ENCODE measurements at places on chromosomes 1 and 21.

- DNase-seq: no peak
Observed at GRCh38 chr1:116854716-116855115, 55.0 kb upstream of the PTGFRN start.

- no peak for DNase-seq
Observed at GRCh38 chr1:15336866-15337265, 72.8 kb upstream of the EFHD2 start.

DNA sequence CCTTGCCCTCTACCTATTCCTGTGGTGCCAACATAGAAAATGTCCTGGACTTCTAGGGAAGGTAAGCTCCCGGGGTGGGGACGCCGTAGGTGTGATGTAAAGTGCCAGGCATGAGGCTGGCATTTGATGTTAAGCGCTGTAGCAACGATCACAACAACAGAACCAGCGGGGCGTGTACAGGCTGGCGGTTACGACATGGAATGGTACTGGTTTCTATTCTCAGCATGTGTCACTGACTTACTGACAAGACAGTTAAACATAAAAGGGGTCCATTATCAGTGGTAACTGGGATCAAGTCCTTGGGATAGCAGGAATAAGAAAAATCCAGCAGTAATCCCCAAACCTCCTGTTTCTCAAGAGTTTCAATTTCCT is 58.9 kb downstream of the TGFBR3 start:
- no peak for DNase-seq

DNA sequence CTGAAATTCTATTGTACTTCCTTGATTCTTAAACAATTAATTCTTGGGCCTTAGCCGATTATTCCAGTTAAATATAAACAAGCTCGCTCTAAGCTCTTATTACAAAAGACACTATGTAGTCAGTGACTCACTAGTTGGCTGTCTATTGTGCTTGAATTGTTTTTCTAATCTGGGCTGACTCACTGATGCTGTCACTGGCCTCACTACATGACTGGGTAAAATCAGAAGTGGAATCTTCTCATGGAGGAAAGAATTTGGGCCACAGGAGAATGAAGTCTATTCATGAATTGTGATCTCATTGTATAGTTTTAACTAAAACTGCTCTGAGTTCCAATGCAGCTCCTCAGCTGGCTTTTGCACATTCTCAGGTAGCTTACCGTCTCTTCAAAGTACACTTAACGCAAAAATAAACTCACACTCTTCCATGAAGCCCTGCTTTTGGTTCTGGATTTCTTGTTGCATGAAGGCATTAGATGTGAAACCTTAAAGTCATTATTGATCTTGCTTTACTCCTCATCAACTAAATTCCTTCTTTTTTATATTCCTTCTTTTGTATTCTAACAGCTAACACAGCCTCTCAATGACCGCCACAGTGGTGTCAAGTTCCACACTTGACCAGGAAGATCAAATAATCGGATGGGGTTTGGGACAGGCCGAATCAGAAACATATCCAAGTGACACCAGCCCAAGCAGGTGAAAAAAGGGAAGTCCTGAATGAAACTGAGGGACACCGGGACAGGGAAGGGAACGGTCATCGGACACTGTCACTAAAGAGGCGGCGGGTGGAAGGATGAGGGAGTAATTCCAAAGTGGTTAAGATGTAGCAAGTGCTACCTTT is 80.9 kb upstream of the LBR start:
- DNase-seq: peak; percentile 90

DNA sequence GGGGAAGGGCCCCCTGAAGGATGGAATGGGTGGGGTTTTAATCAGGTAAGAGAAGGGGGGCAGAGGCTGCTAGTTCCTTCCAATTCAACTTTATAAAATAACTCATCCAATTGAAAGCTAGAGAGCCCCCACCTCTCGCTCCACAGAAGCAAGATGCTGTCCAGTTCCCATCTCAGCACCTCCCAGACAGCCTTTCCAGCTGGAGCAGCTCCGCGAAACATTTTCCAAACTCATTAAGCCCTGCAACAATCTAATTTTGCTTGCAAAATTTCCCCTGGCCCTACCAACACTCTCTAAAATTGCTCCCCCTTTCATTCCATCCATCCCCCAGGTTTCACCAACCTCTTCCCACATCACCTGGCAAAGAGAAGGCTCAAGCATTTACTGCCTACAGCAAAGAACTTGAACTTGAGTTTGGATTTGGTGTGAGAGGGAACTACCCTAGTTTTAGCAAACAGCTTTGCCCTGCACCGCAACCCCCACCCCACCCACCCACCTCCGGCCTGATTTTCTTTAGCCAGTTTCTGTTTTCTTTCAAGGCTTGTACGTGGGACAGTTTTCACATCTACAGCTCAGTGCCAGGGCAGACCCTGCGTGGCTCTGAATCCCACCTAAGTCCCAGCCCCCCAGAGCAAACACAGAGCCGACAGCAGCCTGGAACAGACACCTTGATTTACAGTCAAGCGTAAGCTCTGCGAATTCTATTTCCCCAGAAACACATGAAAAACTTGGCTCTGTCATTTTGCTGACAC is 46.7 kb downstream of the SYF2 start:
- no peak for DNase-seq

- DNase-seq: peak; percentile 70
Observed at GRCh38 chr1:220370041-220370700, 97.9 kb upstream of the RAB3GAP2 start.

- DNase-seq: no peak
Observed at GRCh38 chr1:22228505-22228911, 85.6 kb upstream of the WNT4 start.

Data from HTR-8/SVneo (cell line).